ENCODE measurements at places on chromosomes 5 and 9. TPM values are rescaled to one million over a fixed set of nuclear protein-coding genes. Genes with fewer than 3 reads are reported as not detected.

- no peaks in the 10 kb centered on the region for H3K4me1 ChIP-seq
- no peak for DNase-seq
- H3K27ac ChIP-seq = no peak overlapping the region
- peaks cover 65% of the 10 kb centered on the region for H3K36me3 ChIP-seq
- H3K27me3 ChIP-seq = no peaks in the 10 kb centered on the region
These were observed 393.8 kb downstream of the EBF1 start for GRCh38 chr5:158705901-158706300.

DNA sequence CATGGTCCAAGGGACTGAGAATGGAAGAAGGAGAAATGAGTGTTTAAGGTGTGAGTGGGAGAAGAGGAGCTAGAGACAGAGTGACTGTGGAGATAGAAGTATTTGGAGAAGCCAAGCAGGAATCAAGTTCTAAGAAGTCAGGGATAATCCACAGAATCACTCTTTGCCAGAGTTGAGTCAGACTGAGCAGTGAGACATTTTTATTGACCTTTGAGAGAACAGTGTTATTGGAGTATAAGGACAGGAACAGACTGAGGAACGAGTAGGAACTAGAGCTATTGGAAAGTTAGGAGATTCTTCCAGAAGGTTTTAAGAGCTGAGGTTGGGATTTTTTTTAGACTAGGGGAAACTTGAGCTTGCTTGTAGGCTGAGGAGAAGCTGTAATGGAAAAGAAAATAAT is 37.2 kb downstream of the RCL1 start:
- H3K27ac ChIP-seq = no peak overlapping the region
- peaks cover 4% of the 10 kb centered on the region for H3K36me3 ChIP-seq
- H3K4me1 ChIP-seq = peaks cover 24% of the 10 kb centered on the region

DNA sequence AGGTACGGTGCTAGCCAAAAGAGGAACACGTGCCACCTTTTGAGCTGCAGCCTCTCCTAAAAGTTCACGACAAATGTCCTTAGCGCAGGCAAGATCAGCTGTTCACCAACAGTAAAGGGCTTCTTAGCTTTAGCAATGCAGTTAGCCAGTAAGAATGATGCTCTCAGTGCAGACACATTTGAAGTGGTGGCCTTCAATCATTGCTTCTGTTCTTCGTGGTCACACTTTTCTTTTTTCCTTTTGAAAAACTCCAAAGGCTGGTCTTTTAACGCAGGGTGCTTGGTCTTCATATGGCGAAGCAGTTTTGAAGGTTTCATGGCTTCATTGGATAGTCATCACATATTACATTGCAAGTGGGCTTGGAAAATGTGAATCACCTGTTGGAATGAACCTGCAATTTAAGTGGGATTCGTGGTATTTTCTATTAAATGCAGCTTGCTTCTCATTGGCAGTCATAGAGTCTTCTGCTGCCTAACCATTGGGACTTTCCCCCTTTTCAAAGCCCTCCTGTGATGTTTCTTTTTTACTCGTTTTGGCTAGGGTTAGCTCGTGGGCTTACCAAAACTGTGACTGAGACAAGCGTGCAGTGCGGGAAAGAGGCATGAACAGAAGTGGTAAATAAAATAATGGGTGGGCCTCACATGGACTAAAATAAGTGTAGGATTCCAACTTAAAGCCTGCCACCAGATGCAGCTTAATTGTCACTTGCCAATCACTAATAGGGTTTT is 100.9 kb downstream of the MRPL36 start:
- peaks cover 52% of the 10 kb centered on the region for H3K27me3 ChIP-seq
- no peaks in the 10 kb centered on the region for H3K4me1 ChIP-seq
- DNase-seq = no peak
- H3K4me3 ChIP-seq = no peak overlapping the region
- no peak overlapping the region for H3K27ac ChIP-seq

- DNase-seq = peak; percentile 65
- no peaks in the 10 kb centered on the region for H3K27me3 ChIP-seq
- H3K27ac ChIP-seq = peak overlapping the region; percentile 97
- peaks cover 87% of the 10 kb centered on the region for H3K4me1 ChIP-seq
- no peaks in the 10 kb centered on the region for H3K36me3 ChIP-seq
- peak overlapping the region; percentile 92 for H3K4me3 ChIP-seq
These were observed 2.0 kb downstream of the LARP1 start for GRCh38 chr5:154756868-154757813.

- H3K4me3 ChIP-seq = no peak overlapping the region
- no peak overlapping the region for H3K27ac ChIP-seq
- H3K36me3 ChIP-seq = no peaks in the 10 kb centered on the region
- peaks cover 12% of the 10 kb centered on the region for H3K4me1 ChIP-seq
- DNase-seq = no peak
These were observed 3.6 kb downstream of the CAMK4 start for GRCh38 chr5:111227801-111228200.

- no peak overlapping the region for H3K27ac ChIP-seq
- no peaks in the 10 kb centered on the region for H3K36me3 ChIP-seq
- H3K4me1 ChIP-seq = no peaks in the 10 kb centered on the region
- H3K4me3 ChIP-seq = no peak overlapping the region
- no peak for DNase-seq
These were observed 14.2 kb upstream of the GFPT2 start for GRCh38 chr5:180367300-180367699.

GRCh38 chr5:105730982-105731381 is 1939.8 kb downstream of the EFNA5 start:
- no peak overlapping the region for H3K27ac ChIP-seq
- DNase-seq = no peak
- H3K4me1 ChIP-seq = no peaks in the 10 kb centered on the region
- no peaks in the 10 kb centered on the region for H3K36me3 ChIP-seq
- H3K4me3 ChIP-seq = no peak overlapping the region
- H3K27me3 ChIP-seq = no peaks in the 10 kb centered on the region

DNA sequence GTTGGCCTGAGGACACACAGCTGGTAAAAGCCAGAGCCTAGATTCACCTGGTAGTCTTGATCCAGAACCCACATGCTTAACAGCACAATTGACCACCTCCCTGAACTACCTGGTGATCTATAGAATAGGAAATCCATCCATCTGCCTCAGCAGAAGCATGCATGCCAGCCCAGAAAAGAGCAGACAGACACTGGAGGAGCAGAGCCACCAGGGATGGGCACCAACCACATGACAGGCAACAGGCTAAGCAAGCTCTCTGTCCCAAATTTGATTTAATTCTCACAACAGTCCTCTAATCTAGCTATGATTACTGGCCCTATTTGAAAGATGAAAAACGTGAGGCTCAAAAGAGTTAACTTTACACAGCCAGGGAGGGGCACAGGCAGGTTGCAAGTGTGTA is 208.1 kb downstream of the SPOCK1 start:
- H3K27ac ChIP-seq = no peak overlapping the region
- DNase-seq = no peak
- no peak overlapping the region for H3K4me3 ChIP-seq
- H3K36me3 ChIP-seq = no peaks in the 10 kb centered on the region

DNA sequence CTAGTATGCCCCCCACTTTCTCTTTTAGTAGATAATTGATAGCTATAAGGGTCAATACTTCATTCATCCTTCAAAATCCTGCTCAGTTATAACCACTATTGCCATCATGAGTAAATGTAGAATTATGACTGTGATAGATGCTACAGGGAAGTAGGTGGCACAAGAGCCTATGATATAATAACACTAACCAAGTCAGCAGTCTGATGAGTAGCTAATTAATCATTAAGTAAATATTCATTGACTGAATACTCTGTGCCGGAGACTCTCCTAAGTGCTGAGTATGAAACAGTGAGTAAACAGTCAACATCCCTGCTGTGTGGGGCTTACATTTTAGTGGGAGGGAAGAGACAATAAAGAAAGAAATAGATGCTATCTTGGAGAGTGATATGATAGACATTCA is 430.3 kb upstream of the ZNF462 start:
- DNase-seq = no peak
- no peaks in the 10 kb centered on the region for H3K27me3 ChIP-seq
- no peak overlapping the region for H3K4me3 ChIP-seq
- no peak overlapping the region for H3K27ac ChIP-seq
- no peaks in the 10 kb centered on the region for H3K4me1 ChIP-seq

DNA sequence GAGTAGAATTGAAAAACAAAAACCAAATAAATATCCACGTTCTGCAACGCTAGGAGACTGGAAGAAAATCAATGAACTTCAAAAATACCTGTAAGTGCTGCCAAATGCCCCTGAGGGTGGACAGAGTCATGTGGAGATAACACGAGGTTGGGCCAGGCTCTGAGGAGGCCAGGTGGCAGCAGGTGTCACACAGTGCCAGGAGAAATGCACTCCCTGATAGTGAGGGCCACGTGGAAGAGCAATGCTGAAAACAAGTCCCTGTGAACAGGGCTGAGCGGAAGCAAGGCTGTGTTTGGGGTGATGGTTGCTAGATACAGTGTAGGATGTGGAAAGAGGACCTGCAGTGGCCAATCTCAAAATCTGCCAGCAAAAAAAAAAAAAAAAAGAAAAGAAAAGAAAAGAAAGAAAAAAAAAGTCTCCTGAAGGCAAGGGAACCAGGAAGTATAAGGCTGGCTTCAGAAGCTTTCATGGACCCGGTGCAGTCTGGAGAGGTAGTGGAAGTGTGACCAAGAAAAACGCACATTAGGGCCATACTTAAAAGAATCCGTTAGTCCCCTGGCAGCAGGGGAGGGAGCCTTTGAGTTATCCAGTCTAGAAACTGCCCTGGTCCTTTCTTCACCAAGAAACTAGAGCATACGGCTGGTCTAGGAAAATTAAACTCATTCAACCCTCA is 16.8 kb downstream of the C1QTNF3 start:
- H3K36me3 ChIP-seq = no peaks in the 10 kb centered on the region
- no peak for DNase-seq
- no peak overlapping the region for H3K27ac ChIP-seq
- no peaks in the 10 kb centered on the region for H3K27me3 ChIP-seq
- peaks cover 9% of the 10 kb centered on the region for H3K4me1 ChIP-seq

- H3K4me3 ChIP-seq = no peak overlapping the region
- no peaks in the 10 kb centered on the region for H3K36me3 ChIP-seq
- no peaks in the 10 kb centered on the region for H3K4me1 ChIP-seq
- DNase-seq = no peak
- H3K27ac ChIP-seq = no peak overlapping the region
These were observed 69.5 kb upstream of the XPA start for GRCh38 chr9:97766610-97767009.

DNA sequence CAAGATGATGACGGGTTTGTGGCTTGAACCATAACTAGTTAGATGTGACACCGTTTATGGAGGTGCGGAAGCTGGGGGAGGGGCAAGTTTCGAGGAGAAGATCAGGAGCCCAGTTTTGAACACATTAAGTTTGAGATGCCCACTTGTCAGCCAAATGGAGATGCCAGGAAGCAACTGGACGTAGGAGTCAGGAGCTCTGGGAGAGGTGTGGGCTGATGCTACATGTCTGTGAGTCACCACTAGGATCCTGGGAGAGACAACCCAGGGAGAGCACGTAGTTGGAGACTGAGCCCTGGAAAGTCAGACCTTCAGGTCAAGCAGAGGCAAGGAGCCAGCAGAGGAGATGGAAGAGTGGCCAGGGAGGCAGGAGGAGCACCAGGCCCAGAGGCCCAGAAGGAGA is 48.8 kb upstream of the SLC25A51 start:
- H3K36me3 ChIP-seq = peaks cover 32% of the 10 kb centered on the region
- H3K27me3 ChIP-seq = no peaks in the 10 kb centered on the region
- DNase-seq = no peak
- H3K4me3 ChIP-seq = no peak overlapping the region

DNA sequence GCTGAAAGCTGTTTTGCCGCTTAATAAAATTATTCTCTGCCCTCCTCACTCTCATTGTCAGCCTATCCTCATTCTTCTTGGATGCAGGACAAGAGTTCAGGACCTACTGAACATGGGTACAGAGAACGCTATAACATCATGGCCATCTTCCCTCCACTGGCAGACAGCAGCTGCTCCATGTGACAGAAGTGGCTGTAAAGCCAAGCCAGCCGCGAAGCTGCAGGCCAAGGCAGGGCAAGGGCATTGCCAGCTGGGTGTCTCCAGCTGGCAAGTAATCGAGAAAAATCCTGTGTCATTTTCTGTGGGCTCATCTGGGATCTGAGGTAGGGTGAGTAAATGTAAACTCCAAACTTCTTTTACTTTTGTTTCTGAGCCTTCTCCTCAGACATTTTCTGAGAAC is 84.8 kb downstream of the SLC25A46 start:
- peaks cover 4% of the 10 kb centered on the region for H3K36me3 ChIP-seq
- H3K4me1 ChIP-seq = no peaks in the 10 kb centered on the region
- DNase-seq = no peak
- no peak overlapping the region for H3K27ac ChIP-seq
- no peaks in the 10 kb centered on the region for H3K27me3 ChIP-seq

- DNase-seq = no peak
- H3K36me3 ChIP-seq = no peaks in the 10 kb centered on the region
- no peak overlapping the region for H3K27ac ChIP-seq
- no peak overlapping the region for H3K4me3 ChIP-seq
- no peaks in the 10 kb centered on the region for H3K4me1 ChIP-seq
These were observed 367.3 kb downstream of the RAB3C start for GRCh38 chr5:58950224-58950623.

DNA sequence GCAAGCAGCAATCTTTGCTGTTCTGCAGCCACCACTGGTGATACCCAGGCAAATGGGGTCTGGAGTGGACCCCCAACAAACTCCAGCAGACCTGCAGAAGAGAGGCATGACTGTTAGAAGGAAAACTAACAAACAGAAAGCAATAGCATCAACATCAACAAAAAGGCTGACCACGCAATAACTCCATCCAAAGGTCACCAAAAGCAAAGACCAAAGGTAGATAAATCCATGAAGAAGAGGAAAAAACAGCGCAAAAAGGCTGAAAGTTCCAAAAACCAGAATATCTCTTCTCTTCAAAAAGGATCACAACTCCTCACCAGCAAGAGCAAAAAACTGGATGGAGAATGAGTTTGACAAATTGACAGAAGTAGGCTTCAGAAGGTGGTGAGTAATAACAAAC is 23.4 kb downstream of the FRMD3 start:
- H3K36me3 ChIP-seq = no peaks in the 10 kb centered on the region
- no peak overlapping the region for H3K4me3 ChIP-seq
- no peak for DNase-seq
- H3K4me1 ChIP-seq = peaks cover 42% of the 10 kb centered on the region

DNA sequence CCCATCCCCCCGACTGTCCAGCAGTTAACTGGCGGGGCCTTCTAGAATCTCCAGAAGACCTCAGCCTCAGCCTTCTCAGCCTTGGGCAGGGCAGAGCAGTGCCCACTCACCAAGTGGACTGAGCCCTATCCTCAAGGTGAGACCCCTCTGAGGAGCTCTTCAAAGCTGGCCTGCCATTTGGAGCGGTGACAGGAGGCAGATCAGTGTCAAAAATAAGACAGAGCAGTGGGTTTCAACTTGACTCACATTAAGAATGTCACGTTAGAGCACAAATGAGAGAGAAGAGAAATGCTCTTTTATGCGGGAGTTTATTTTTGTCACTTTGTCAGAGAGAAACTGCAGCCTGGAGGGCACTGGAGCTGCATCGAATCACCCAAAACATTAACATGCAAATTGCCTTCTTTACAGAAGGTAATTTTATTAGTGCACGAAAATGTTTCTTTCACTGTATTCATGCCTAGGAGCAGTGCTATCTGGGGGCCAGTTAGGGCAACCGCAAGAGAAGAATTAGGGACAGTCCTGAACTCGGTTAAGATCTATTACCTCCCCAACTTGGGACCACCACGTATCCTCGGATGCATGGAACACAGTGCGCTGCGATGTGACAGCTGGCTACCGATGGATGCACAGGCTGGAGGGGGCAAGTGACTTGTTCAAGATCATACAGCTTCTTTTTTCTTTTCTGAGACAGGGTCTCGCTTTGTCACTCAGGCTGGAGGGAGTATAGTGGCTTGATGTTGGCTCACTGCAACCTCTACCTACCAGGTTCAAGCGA is 188.5 kb downstream of the DAB2IP start:
- H3K36me3 ChIP-seq = no peaks in the 10 kb centered on the region
- no peak for DNase-seq
- no peaks in the 10 kb centered on the region for H3K27me3 ChIP-seq
- H3K4me3 ChIP-seq = no peak overlapping the region
- peaks cover 17% of the 10 kb centered on the region for H3K4me1 ChIP-seq
- H3K27ac ChIP-seq = no peak overlapping the region

Gene JAKMIP2
- total RNA-seq = 0.41 TPM

Gene TIMD4
- not detected for total RNA-seq

Gene SPARC
- 477 TPM for total RNA-seq

Gene KIF4B
- not detected for total RNA-seq

Measured in left ventricle myocardium inferior (tissue), 1 donor.